ENCODE measurements at places on chromosomes 4 and X.

GRCh38 chrX:57044245-57044644 lies 48.9 kb upstream of the SPIN3 start:
- no peak for DNase-seq

GRCh38 chr4:140309124-140309870 lies 64.1 kb upstream of the SCOC start:
- DNase-seq = no peak

DNA sequence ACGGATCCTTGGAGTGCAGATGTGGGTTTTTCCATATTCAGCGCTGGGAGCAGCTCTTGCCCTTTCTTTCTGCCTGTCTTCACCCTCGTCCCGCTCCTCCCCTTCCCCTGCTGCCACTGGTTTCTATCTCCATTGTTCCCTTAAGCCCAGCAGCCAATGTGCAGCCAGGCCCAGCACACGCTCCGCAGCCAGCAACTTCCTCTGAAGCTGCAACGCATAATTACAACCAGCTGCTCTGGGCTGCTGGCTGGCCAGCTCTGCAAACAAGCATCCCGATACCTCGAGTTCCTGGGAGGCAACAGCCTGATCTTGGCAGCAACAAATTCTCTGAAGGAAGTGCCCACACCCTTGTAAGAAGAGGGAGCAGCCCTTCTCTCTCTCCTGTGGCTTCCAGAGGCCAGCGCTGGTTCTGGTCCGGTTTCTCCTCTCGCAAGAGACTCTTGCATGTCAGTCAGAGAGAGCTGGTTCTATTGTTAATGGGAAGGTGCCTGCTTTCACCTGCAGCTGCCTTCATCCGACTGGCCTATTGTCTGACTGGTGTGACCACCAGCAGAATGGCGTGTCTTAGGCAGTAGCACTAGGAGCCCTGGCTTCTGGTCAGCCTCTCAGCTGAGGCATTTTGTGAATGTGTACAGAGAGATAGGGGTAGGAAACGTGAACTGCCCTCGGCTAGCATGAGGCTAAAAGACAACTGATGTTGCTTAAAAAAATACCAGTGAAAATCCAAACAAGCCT lies 83.8 kb upstream of the MAML3 start:
- DNase-seq = no peak

DNA sequence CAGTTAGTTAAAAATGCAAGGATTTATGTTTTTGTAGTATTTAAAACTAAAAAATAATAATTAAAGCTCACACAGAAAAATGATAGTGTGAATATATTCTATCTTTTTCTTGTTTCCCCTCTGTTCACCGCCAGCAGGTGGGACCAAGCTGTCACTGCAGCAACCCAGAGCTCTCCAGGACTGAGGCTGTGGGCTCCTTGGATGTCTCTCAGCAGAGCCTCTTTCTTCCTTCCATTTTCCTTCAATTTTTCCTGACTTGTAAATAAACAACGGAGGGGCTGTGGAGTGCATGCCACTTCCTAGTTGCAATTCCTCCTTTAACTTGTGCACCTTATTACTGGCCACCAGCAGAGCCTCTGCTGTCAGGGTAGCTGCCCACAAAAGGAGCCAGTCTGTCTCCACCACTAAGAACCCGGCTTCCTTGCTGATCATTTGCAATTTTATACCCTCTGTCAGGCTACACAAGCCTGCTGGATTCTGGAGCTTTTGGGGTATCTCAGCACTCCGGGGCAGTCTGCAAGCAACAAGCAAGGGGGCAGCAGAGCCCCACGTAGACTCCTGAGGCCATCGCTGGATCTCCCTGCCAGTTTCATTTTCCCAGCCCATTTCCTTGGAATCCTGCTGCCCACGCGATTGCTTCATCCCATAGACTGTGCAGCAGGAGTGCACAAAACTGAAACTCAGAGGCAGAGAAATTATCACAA lies 1467.4 kb downstream of the C4orf33 start:
- DNase-seq = no peak

DNA sequence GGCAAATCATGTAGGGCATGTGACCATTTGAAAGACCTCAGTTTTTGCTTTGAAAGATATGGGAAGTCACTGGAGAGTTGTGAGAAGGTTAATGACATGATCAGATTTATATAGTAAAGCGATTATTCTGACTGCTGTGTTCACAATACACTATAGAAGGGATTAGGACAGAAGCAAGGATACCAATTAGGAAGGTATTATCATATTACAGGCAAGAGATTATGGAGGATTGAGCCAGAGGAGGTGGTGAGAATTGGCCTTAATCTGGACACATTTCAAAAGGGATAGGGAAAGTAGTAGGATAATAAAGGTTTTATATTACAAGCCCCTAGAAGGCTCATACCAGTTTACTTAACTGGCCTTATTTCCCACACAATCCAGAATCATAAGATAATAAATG lies 124.9 kb upstream of the POF1B start:
- no peak for DNase-seq

- DNase-seq = no peak
Measured at GRCh38 chr4:151599863-151600262, 160.9 kb downstream of the GATB start.

GRCh38 chr4:33126002-33126401 lies 2405.8 kb downstream of the PCDH7 start:
- no peak for DNase-seq

- DNase-seq = no peak
Measured at GRCh38 chr4:25058796-25059195, 28.1 kb upstream of the LGI2 start.

- no peak for DNase-seq
Measured at GRCh38 chr4:55517526-55518229, 29.0 kb downstream of the CLOCK start.

GRCh38 chrX:119374736-119375135 lies 24.4 kb upstream of the SLC25A43 start:
- DNase-seq = no peak

DNA sequence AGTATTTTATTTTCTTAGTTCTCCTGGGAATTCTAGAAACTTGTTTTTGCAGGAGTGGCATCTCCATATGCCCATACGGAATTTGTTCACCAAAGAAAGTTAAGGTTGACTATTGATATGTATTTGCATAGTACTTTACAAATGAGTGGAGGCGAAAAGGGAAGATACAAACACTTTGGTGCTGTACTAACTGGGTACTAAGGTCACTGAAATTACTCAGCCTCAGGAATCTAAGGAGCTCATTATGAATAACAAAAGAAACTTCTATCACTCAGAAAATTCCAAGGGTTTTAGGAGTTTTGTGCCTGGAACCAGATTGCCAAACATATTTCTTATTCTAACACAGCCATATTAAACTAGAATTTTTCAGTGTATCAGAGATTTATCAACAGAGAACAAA lies 27.4 kb upstream of the TMPRSS11B start:
- DNase-seq = no peak

DNA sequence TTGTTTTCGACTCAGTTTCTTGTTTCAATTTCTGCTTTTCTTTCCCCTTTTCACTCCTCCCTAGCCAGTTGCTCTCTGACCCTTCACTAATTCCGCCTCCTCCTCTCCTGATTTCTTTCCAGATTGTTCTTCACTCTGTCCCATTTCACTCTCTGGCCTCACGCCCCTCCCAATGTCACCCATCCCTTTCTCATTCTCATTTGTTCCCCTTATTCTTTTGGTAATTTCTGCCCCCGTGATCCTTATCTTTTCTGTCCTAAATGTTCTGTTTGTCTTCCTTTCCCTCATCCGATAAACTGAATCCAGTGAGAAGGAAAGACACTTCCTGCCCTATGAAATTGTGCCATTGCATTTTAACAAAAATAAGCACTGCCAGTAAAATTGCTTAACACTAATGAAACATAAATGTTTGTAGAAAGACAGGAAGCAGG lies 94.5 kb upstream of the RASGEF1B start:
- DNase-seq = no peak

GRCh38 chrX:23857363-23857762 lies 50.4 kb downstream of the APOO start:
- no peak for DNase-seq

Data from stimulated activated CD8-positive, alpha-beta memory T cell treated with anti-CD3 and anti-CD28 coated beads, Interleukin-15, amount 100 ng/mL, for 24 hours (primary cell).